ENCODE measurements at places on chromosomes 3 and 15.

- no peak for DNase-seq
These were observed 295.8 kb upstream of the THBS1 start for GRCh38 chr15:39285071-39285470.

DNA sequence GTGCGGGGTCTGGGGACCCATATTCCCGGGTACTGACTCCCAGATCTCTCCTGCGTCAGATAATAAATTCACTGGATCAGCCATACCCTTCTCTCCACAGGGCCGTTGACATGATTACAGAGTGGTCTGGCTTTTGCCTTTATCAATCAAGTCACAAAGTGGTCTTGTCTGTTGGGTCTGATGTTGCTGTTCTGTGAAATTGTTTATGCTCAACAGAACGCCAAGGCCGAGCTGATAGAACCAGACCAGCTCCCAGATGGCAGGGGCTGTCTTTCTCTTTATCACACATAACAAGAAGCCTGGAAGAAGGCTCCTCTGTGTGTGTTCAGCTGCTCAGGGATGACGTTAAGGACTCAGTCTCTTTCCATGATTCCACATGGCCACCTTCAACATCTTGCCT, 751 bp upstream of the DCLK3 start:
- no peak for DNase-seq

GRCh38 chr3:133890972-133891644, 4.6 kb downstream of the RAB6B start:
- DNase-seq = no peak

GRCh38 chr3:48429960-48430707, at the start of gene PLXNB1:
Gene PLXNB1 (minus strand): TSS chr3:48430086. CDS start chr3:48424611, 5,475 bp downstream.
- DNase-seq = no peak

DNA sequence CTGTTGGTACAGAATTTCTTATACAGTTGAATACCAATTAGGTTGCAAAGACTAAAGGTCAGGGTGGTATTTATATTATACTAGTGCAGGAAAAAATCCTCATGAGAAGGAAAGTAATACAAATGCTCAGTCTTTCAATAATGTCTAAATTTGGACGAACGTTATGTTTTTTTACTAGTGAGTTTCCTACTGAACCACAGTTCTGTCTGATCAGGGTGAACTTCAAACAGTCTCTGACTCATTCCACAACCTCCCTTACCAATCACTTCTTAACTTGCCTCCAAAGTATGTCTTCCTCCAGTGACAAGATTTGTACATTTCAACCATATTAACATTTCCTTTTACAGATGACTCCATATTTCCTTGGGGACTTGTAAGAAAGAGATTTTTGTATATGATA, 3.4 kb downstream of the TMEM212 start:
- no peak for DNase-seq

DNA sequence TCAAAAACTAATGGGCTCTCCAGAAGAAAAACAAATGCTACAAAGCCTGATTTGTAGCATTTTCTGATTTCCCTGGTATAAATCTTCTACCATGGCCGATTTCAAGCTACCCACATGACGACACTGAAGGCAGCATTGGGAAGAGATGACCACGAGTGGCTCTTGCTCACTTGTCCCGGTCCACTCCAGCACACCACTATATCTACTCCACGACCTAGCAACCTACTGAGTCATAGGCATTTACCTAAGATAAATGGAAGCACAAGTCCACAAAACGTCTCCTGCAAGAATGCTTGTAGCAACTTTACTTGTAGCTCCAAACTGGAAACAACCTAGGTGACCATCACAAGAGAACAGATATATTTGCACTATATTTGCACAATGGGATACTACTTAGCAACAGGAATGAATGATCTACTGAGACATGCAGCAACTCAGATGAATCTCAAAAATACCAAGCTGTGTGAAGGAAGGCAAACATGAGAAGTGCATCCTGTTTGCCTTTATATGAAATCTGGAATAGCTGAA, 60.8 kb upstream of the HES1 start:
- DNase-seq = no peak

GRCh38 chr3:99774467-99774866, 43.2 kb upstream of the CMSS1 start:
- no peak for DNase-seq

DNA sequence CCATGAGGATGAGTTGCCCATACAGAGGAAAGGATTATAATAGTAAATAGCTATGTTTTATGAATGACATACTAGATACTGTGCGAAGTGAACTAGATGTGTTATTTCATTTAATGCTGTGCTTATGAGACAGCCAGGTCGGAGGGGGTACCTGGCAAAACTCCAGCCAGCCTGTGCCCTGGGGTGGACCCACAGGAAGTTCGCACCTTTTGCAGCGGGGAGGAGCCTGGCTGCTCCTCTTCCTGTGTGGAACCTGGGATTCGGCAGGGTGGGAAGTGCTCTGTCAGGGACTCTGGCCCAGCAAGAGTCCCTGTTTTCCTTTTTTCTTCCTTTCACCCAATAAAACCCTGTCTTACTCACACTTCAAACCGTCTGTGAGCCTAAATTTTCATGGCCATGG, 452.2 kb downstream of the IL5RA start:
- no peak for DNase-seq

GRCh38 chr3:123459862-123460261, 11.0 kb upstream of the ADCY5 start:
- DNase-seq = no peak

- DNase-seq = no peak
These were observed 45.4 kb downstream of the AMOTL2 start for GRCh38 chr3:134328846-134329245.

DNA sequence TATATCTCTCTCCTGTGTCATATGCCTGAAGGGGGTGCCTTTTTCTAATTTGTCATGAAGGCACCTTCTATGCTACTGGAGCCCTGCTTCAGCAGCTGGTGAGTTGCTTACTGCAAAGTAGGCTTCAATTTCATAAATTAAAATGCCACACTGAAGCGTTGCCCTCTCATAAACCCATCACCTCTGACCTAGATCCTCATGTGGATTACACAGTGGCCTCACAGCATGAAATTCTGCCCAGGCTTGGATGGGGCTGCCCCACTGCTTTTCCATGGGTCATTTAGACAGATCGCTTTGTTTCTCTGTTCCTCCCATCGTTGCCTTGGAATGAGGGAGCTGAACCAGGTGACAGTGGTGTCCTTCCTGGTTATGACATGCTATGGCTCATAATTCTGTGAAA, 131.2 kb downstream of the RPL22L1 start:
- DNase-seq = no peak

GRCh38 chr3:106810300-106810875, 566.9 kb upstream of the CCDC54 start:
- no peak for DNase-seq

Measured in D721Med (cell line).